Stimulated activated CD8-positive, alpha-beta memory T cell treated with anti-CD3 and anti-CD28 coated beads, Interleukin-7, amount 100 ng/mL, for 1 hour (primary cell): ENCODE measurements at places on chromosomes 7 and 10.

DNA sequence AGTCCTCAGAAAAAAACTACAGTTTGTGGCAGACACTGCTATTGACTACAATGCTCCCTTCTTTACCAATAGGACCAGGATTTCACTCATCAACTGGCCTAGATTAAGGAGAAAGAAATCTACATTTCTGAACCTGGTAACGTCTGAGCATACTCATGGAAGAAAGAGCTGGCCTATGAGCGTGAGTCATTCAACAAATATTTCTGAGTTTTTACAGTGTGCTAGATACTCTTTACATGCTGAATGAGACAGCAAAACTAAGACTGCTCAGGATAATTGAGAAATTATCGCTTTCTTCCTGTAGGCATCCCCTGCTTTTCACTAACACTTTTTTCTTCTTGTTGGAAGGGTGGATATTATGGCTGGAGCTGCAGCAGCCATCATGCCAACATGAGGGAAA, 609.7 kb downstream of the TNS3 start:
- no peak for DNase-seq

GRCh38 chr10:133473270-133473669, 19.5 kb downstream of the SCART1 start:
- DNase-seq: no peak

DNA sequence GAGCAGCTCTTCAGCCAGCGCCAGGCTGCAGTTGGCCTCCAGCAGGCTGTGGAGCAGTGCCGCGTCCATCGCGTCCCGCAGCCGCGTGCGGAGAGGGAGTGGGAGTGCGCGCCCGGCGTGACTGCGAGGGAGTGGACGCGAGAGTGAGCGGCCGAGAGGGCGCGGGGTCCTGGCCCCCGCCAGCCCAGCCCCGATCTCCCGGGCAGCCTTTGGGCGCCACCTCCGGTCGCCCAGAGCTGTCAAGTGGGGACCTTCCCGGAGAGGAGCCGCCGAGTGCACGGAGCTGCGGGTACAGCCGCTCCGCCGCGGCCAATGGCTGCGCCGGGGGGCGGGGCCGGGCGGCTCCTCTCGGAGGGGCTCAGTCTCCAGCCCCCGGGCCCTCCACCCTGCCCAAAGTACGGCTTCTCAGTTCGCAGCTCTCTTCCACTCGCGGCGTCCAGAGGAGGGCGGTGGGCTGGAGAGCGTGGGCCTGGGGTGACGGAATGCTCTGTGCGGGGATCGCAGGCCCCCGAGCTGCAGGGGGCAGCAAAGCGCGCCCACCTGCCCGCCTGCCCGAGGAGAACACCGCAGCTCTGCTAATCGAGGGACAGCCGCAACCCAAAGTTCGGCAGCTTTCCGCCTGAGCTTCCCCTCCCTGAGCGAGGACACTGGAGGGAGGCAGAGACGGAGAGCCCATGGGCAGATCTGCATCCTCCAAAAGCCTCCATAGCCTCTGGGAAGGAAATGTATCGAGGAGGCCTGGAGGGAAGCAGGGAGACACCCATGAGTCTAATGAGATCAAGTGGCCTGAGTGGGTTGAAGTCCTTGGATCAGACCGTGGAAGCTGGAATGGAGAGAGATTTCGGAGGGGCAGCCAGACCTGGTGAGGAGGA, at the start of gene CRHR2:
Gene CRHR2 (minus strand): TSS at position 245 of the 872 bp plus-strand sequence. CDS start 176 bp downstream, at position 69.
- no peak for DNase-seq

GRCh38 chr10:79627075-79627474, 16.3 kb downstream of the SFTPA1 start:
- no peak for DNase-seq

- no peak for DNase-seq
These were observed 222.9 kb downstream of the CHRM2 start for GRCh38 chr7:137091396-137091795.

DNA sequence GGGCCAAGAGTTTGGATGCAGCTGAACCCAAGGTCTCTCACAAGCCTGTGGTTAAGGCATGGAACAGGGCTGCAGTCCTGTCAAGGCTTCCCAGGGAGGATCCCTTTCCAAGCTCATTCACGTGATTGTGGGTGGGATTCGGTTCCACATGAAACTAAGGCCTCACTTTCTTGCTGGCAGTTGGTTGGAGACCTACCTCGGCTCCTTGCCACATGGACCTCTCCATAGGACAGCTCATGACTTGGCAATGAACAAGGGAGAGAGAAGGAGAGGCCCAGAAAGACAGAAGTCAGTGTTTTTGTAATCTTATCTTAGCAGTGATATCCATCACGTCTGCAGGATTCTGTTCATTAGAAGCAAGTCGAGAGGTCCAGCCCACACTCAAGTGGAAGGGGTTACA, 583.8 kb downstream of the LRMDA start:
- DNase-seq: no peak

GRCh38 chr7:22846961-22847360, 24.3 kb upstream of the TOMM7 start:
- no peak for DNase-seq

DNA sequence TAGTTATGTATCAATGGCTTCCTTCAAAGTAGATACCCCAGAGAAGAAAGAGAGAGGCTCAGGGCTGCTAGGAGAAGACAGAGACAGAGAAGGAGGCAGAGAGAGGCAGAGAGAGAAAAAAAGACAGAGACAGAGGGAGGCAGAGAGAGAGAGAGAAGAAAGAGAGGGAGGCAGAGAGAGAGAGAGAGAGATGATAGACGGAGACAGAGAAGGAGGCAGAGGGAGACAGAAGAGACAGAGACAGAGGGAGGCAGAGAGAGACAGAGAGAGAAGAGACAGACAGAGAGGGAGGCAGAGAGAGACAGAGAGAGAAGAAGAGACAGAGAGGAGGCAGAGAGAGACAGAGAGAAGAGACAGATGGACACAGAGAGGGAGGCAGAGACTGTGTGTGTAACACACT, 187.9 kb downstream of the DNAJB6 start:
- DNase-seq: no peak

- DNase-seq: no peak
These were observed 752 bp upstream of the CAMK2G start for GRCh38 chr10:73875139-73875475.
